Forelimb muscle (tissue), 1 donor: ENCODE measurements at places on chromosomes 1 and 21. TPM values are rescaled to one million over a fixed set of nuclear protein-coding genes. Genes with fewer than 3 reads are reported as not detected.

Gene ERVH48-1
- polyA plus RNA-seq = 1.2 TPM

DNA sequence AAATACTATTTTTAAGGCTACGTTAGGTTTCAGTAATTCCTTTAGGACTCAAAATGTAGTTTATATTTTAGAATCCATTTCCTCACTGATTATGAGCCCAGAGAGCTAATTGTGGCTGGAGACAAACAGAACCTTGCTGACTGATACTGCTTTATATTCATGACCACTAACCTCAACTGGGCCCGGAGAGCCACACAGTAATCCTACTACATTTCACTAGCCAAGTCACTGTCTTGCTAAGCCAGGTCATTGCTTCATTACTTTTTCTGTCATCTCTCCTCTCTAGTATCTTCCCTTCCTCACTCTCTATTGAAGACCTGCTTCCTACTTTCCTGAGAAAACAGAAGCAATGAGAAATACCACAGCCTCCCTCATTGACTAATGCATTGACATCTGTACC is 24.7 kb downstream of the IL23R start:
- no peak for DNase-seq

DNA sequence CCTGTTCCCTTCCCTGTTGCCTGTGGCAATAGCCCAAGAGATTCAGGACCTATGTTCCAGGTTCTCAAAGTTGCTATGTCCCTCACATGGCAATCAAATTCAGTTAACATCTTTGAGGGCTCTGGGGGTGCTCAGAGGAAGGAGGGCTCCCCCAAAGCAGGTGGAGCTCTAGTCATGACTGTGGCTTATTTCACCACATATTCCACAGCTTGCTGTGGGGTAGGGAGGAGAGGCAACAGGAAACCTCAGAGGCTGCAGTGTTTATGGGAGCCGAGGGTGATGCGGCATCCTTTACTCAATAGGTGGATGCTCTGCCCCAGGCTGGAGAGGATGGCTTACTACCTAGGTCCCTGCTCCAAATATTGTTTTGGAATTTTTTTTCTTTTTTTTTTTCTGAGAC is 1.2 kb upstream of the MKNK1 start:
- DNase-seq = no peak

DNA sequence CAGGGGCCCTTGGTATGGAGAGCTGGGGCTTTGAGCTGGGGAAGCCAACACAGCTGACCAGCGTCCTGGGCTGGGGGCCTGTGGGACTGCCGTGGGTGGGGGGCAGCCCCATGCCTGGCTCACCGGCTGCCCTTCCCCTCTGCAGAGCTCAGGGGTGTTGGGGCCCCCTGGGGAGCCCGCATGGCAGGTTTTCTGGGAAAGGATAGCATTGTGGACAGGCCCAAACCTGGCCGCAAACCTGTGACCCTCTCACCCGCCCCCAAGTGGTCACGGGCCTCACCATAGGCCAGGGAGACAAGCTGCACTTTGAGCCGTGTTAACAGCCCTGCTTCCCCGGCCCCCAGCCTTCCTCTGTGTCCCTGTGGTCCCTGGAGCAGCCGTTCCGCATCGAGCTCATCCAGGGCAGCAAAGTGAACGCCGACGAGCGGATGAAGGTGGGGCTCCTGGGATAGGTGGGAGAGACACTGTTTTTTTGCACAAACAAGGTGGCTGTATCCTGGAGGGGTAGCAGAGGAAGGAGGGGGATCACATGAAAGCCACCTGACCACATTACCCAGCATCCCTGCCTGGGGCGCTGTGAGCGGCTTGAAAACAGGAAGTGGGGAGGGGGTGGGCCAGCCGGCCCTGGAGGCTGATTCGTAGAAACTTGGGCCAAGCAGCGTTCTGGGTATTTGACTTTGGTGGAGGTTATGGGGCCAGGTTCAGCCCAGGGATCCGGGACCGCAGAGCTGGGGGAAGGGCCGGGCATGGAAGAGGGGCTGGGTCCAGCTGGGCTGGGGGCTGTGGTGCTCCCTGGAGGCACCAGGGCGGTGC is 65.9 kb downstream of the PIK3CD start:
- peak; percentile 36 for DNase-seq

DNA sequence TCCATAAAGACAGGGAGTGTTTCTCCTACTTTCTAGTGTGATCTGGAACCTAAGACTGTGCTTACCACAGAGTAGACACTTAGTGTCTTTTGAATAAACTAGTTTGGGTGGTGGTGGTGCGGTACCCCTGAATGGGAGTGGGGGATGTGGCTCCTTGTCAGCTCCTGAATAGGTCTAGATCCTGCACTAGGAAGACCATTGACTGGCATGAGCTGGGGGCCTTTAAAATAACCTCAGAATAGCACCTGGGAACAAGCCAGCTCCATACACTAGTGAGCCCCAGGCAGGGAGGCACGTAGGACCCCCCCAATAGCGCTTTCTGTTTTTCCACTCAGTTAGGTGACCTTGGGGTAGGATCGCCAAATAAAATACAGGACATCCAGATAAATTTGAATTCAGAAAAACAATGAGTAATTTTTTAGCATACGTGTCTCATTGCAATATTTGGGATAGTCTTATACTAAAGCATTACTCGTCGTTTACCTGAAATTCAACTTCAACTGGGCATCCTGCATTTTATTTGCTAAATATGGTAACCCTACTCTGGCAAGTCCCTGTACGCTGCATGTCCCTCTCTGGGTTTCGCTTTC is 45.6 kb downstream of the AZIN2 start:
- DNase-seq = no peak

Gene SEMA4A
- 3.0 TPM for polyA plus RNA-seq

Gene OR2L13
- polyA plus RNA-seq = not detected

DNA sequence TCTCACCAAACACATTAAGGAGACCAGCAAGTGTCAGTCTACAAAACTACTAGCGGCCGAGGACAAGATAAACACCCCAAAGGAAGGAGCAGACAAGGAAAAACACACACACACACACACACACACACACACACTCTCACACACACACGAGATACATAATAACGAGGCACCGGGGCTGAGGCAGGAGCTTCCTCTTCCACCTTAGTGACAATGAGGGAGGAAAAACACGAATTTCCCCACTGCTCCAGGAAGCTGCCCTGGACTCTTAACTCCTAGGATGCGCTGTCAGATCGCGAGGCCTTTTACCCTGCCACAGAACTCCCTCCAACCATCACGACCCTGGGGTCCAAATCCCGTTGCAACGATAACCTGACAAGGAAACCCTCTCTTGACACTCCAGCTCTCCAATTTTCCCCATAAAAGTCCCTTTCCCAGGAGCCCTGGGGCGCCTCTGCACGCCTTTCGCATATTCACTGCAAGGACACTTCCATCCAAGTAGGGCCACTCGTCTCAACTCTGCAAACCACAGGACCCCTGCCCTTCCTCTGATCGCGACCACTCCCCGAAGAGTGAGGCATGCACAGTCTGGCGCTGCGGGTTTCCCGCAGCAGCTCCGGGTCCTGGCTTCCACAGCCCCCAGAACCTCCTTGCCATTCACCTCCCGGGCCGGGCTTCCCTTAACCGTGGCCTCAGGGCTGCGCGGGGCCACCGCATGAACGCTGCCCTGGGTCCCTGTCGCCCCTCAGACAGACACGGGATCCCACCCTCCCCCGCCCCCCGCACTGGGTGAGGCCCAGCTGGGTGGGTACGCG is 581 bp downstream of the ETV3 start:
- DNase-seq = no peak
